ENCODE measurements at places on chromosomes 4 and X. TPM values are rescaled to one million over a fixed set of nuclear protein-coding genes. Genes with fewer than 3 reads are reported as not detected.

GRCh38 chrX:114611018-114611619 is 27.2 kb downstream of the HTR2C start:
- DNase-seq, result peak; percentile 20
- no peak overlapping the region for H3K27ac ChIP-seq
- peaks cover 9% of the 10 kb centered on the region for H3K36me3 ChIP-seq

DNA sequence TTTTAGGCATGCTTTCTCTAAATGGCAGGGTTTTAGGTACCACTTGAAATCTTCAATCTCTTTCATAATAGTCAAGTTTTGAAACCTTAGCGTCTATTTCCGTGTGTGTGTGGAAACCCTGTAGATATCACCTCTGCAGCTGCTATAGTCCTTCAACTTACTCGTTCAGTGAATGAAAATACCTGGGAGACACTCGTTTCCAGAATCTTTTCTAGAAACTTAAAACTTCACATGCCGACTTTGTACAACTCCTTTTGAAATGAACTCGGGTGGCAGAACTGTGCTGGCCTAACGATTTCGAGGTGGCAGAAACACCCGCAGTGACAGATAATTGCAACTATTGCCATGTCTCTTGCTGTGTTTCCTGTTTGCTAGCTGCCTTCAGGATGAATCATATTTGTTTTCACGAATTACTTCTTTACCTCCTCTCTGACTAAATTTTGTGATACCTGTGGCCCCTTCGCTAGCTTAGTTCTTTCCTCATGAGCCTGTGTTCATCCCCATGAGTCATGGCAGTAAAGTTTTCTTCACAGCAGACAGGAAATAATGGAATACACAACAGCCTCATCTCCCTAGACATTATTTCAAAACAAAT is 104.7 kb upstream of the SMIM10 start:
- H3K27me3 ChIP-seq, result no peaks in the 10 kb centered on the region
- no peak for DNase-seq
- peak overlapping the region; percentile 75 for H3K27ac ChIP-seq
- no peaks in the 10 kb centered on the region for H3K36me3 ChIP-seq
- peaks cover 15% of the 10 kb centered on the region for H3K4me1 ChIP-seq

GRCh38 chr4:147782087-147782781 is 50.3 kb downstream of the ARHGAP10 start:
- H3K36me3 ChIP-seq, result no peaks in the 10 kb centered on the region
- peaks cover 11% of the 10 kb centered on the region for H3K4me1 ChIP-seq
- H3K27ac ChIP-seq, result no peak overlapping the region
- DNase-seq, result no peak
- H3K27me3 ChIP-seq, result no peaks in the 10 kb centered on the region

DNA sequence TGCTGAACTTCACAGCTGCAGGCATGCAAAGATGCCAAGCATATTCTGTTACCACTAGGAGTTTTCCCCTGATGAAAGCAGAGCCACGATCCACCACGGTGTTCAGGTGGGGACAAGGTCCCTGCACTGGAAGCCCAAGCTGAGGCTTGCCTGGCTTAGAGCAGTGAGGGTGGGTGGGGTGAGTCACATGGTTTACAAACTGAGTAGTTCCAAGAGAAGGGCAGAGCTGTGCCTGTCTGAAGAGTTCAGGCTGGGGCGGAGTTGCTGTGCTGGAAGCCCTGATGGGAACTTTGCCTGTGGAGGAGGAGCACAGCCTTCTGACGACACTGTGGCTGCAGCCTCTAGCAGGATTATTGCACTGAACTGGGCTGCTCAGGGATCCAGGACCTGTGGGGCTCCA is 45.5 kb downstream of the FAM9B start:
- no peak for DNase-seq
- H3K27ac ChIP-seq, result no peak overlapping the region
- no peaks in the 10 kb centered on the region for H3K27me3 ChIP-seq
- H3K4me1 ChIP-seq, result peaks cover 5% of the 10 kb centered on the region
- no peak overlapping the region for H3K4me3 ChIP-seq

DNA sequence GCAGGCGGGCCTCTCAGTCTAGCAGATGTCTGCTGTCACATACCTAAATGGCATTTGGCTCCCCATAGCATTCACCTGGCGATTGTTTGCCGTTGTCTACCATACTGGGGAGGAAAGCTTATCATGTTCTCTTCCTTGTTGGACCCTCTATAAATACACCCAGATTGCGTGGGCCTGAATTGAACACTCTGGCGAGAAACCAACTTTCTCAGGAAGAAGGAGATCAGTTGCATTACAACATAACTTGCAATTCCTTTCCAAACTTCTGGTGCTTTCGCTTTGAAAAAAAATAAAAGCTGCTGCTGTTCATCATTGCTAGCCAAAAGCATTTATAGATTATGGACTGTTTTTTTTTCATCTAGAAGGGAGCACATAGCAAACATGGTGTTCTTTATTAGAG is 230.0 kb upstream of the GPC4 start:
- no peak for DNase-seq
- no peaks in the 10 kb centered on the region for H3K36me3 ChIP-seq
- no peaks in the 10 kb centered on the region for H3K27me3 ChIP-seq
- peaks cover 64% of the 10 kb centered on the region for H3K4me1 ChIP-seq
- no peak overlapping the region for H3K4me3 ChIP-seq
- H3K27ac ChIP-seq, result peak overlapping the region; percentile 41

STBD1 gene
- 2.0 TPM for total RNA-seq

Data from WTC11 (cell line).